ENCODE measurements at places on chromosomes 3 and 15. TPM values are rescaled to one million over a fixed set of nuclear protein-coding genes. Genes with fewer than 3 reads are reported as not detected.

The XCR1 gene
- not detected for total RNA-seq

The GOLGA6L10 gene
- 4.0 TPM for total RNA-seq

The CDC25A gene
- 65.0 TPM for total RNA-seq

The CELSR3 gene
- 26.7 TPM for total RNA-seq

The SI gene
- total RNA-seq: not detected

The CMC1 gene
- 19.4 TPM for total RNA-seq

The SHC4 gene
- 0.30 TPM for total RNA-seq

The GRIP2 gene
- total RNA-seq: 6.9 TPM

The ARL8B gene
- 25.8 TPM for total RNA-seq

The SNTN gene
- not detected for total RNA-seq

The CHAC1 gene
- total RNA-seq: 34.3 TPM

The ADAMTS9 gene
- total RNA-seq: 0.41 TPM

The PATL2 gene
- total RNA-seq: 0.65 TPM

The NRG4 gene
- total RNA-seq: not detected

The SUSD5 gene
- total RNA-seq: 3.3 TPM

The DNAH12 gene
- total RNA-seq: not detected

The CADM2 gene
- 20.2 TPM for total RNA-seq

The KY gene
- not detected for total RNA-seq

The RBP2 gene
- total RNA-seq: not detected

The SLC6A20 gene
- total RNA-seq: not detected

The SLC51A gene
- total RNA-seq: 9.8 TPM

The CLDN16 gene
- total RNA-seq: not detected

The HMG20A gene
- 58.8 TPM for total RNA-seq
